Fibroblast of skin of scalp (primary cell): ENCODE measurements at places on chromosomes 12 and 14.

- DNase-seq = no peak
Measured at GRCh38 chr12:121614872-121615467, 11.4 kb upstream of the ORAI1 start.

DNA sequence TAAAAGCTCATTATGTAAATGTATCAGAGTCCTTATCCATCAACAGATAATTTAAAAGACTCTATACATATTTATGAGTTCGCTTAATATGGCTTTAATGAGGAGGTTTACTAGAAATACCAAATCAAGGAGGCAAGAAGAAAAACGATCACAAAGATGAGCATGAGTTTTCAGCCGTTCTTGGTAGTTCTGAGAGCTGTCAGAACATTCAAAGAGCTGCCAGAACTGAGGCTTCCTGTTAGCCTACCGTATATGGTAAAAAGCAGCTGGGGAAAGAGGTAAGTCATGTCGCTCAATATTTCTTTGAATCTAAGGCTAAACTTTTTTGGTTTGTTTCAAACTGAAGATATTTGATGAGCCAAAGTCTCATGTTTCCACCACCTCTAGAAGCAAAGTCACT is 115.3 kb upstream of the PLXNC1 start:
- no peak for DNase-seq

DNA sequence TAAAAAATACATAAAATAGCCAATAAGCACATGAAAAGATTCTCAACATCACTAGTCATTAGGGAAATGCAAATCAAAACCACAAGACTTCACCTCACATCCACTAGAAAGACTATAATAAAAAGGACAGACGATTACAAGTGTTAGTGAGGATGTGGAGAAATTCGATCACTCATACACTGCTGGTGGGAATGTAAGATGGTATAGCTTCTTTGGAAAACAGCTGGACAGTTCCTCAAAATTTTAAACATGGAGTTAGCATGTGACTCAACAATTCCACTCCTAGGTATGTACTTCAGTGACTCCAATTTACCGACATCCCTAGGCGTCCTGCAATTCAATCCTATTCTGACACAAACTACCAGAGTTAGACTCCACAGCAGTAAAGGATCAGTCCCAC is 13.7 kb downstream of the TRIM9 start:
- no peak for DNase-seq

GRCh38 chr14:61428261-61428660 is 106.9 kb downstream of the PRKCH start:
- DNase-seq = no peak

- no peak for DNase-seq
Measured at GRCh38 chr14:73189651-73190050, 47.7 kb upstream of the PAPLN start.
